ENCODE measurements at places on chromosomes 11 and 22.

GRCh38 chr11:18332302-18332701, 9.9 kb downstream of the GTF2H1 start:
- no peak for DNase-seq

- DNase-seq = no peak
These were observed 961.3 kb upstream of the CNTN5 start for GRCh38 chr11:98059488-98059887.

DNA sequence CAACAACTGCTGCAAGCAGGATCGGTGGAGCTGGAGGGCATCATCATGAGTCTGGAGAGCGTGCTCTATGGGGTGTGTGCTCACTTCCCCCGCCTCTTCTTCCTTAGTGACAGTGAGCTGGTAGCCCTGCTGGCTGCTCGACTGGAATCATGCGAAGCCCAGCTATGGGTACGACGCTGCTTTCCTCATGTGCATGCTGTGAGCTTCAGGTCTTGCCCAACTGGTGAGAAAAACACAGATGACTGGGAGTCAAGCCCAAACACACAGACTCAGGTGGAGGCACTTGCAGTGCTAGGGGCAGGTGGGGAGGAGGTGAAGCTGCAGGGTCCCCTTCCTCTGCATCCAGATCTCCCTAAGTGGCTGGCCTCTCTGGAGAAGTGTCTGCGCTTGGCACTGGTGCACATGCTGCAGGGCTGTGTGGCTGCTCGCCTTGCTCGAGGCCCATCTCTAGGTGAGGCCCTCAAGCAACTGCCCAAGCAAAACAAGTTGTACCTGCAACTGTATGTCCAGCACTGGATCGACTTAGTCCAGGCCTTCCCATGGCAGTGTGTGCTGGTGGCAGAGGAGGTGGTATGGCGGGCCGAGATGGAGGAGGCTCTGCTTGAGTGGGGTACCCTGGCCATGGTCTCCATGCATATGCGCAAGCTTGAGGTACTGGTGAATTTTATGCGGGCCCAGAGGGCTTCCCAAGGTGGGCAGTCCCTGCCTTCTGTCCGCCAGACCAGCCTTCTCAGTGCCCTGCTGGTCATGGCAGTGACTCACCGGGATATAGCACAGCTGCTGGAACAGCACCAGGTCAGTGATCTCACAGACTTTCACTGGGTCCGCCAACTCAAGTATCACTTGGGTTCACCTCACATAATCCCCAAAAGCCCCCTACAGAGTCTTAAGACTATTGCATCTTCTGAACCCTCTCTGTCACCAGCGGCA, 48.1 kb downstream of the DNHD1 start:
- DNase-seq = no peak

DNA sequence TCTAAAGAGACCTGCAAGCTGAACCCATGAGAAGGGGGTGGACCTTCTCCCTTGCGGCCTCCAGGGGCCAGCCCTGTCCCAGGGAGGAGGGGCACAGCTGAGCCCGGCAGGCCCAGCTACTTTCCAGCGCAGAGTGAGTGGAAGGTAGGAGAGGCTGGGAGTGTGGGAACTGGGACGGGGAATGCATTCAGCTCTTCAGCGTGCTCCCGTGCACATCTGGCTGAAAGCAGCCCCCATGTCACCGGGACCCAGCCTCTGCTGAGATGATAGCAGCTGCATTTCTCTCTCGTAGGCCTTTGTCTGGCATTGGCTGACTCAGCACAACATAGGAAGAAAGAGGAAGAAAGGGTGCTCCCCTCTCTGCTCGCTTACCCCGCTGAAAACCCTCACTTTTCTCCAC, 951.5 kb downstream of the TBC1D22A start:
- DNase-seq = no peak

DNA sequence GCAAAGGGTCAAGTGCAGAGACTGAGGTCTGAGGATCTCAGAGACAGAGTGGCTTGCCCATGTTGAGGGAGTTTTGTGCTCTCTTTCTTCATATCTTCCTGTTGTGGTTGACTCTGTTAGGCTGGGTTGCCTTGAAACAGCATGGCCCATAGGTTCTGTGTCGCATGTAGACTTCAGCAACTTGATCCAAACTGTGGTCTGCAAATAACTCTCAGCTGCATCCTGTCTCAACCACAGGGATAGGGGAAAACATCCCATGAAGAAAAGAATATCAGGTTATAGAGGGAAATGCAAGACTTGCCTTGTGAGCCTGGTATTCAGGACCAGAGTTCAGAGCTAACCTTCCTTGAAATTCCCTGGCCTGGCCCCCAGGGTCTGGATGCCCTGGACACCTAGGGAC, 69.4 kb downstream of the FLI1 start:
- DNase-seq = no peak

GRCh38 chr11:61429346-61429690, 457 bp downstream of the CPSF7 start:
- DNase-seq = peak; percentile 41

DNA sequence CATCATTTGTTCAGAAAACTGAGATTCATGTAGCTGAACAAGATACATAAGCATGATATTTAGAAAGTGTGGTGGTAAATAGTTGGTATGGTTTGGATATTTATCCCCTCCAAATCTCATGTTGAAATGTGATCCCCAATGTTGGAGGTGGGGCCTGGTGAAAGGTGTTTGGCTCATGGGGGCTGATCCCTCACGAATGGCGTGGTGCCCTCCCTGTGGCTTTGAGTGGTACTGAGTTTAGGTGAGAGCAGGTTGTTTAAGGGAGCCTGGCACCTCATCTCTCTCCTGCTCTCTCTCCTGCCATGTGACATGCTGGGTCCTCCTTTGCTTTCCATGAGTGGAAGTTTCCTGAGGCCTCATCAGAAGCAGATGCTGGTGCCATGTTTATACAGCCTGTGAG, 48.1 kb downstream of the NXPE1 start:
- DNase-seq = no peak

DNA sequence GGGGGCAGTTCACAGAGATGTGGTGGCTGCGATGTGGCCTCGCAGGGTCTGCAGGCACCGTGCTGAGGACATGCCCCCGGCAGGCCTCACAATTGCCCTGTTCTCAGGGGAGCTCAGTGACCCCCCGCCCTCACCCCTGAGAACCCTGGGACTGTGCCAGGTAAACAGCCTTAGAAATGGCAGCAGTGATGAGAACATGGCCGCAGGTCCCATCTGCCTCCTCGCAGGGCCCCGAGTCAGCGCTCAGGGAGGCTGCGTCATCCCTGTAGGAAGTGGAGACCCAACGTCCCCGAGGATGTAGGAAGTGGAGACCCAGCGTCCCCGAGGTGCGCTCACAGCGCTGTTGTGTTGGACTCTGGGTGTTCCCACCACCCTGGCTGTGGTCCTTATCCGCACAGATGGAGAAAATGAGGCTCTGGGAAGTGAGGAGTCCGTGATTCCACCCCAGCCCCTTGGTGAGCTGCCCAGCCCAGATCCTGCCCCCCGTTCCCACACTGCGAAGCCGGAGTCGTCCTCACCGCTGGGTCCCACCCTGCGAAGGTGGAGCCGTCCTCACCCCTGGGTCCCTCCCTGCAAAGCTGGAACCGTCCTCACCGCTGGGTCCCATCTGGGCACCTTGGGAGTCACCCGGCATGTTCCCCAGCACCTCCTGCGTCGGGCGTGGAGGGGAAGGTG, 1086.8 kb downstream of the BRD1 start:
- no peak for DNase-seq

Measured in activated naive CD4-positive, alpha-beta T cell (primary cell).